Choroid plexus epithelial cell (primary cell): ENCODE measurements at places on chromosomes 16 and 17.
A peak's percentile ranks its signal among the peaks of the same experiment; 100 is the strongest.

DNA sequence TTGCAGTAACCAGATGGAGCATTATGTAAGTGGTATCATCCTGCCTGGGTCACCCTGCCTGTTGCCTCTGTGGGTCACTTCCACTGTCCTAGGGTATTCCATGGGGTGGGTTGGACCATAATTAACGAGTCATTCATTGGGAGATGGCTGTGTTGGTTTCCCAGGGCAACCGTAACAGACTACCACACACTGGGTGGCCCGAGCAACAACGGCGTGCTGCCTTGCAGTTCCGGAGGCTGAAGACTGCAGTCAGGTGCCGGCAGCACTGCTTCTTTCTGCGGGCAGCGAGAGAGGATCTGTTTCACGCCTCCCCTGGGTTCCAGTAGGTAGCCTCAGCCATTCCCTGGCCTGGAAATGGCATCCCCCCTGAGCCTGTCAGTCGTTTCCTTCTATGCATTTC lies 28.9 kb upstream of the CMIP start:
- no peak for DNase-seq

- DNase-seq = peak; percentile 98
Measured at GRCh38 chr17:1779571-1780131, 17.8 kb downstream of the SERPINF1 start.

DNA sequence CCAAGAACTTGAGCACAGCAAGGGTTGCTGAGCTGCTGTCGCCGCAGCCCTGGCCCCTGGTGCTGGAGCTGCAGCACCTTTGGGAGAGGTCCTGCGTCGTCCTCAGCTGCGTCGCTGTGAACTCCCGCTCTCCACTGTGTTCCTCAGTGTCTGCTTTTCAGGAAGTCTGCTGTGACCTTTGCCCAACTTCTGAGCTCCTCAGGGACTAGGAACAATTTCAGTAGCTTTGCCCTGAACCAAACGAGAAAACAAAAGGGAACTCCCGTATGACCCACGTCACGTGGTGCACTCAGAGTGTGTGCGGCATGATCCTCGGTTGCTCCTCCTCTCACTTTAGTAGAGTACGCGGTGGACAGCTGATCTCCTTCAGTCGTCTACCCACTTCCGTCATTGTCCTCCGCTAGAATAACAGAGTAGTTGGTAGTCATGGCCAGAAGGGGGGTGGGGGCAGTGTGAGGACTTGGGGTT lies 44.2 kb downstream of the WDR45B start:
- peak; percentile 69 for DNase-seq

- no peak for DNase-seq
Measured at GRCh38 chr17:79548116-79548515, 62.7 kb downstream of the RBFOX3 start.

DNA sequence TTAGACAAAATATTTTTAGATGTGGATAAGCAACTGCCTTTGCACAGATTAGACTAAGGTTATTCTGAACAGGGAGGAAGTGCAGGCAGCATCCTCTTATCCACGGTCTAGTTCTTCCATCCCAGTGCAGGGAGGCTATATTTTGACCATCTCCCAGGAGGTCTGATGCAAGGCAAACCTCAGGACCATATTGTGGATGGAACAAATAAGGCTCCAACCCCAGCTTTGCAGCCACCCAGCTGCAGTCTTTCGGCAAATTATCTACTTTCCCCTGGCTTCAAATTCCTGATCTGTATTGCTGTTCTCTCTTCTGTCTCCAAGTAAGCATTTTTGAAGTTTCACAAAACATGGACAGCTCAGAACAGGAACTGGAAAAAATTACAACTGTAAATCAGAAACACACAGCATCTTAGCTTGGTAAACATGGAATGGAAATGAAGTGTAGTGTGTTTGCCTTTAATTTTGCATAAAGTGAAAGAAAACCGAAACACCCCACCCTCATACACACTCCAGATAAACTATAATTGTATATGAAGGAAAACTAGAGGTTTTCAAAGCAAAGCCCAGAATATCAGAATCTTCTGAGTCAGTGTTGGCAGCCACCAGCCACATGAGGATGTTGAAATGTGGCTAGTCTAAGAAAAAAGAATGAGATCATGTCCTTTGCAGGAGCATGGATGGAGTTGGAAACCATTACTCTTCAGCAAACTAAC lies 33.5 kb upstream of the MON1B start:
- no peak for DNase-seq

DNA sequence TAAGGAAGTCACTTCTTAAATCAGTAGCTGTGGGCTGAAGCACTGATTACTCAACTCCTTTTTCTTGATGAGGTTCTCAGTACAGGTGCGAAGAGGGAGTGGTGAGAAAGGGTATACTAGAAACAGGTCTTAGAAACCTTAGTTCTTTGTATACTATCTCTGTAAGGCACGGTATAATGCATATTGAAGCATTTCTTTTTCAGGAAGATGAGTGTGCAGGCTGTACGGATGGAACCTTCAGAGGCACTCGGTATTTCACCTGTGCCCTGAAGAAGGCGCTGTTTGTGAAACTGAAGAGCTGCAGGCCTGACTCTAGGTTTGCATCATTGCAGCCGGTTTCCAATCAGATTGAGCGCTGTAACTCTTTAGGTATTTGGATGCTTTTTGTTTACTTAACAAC lies 39.2 kb downstream of the CYLD start:
- peak; percentile 26 for DNase-seq

GRCh38 chr17:45043813-45044540 lies 7.5 kb downstream of the DCAKD start:
- no peak for DNase-seq

GRCh38 chr17:38907930-38908675 lies 17.3 kb upstream of the LASP1NB start:
- DNase-seq = no peak

DNA sequence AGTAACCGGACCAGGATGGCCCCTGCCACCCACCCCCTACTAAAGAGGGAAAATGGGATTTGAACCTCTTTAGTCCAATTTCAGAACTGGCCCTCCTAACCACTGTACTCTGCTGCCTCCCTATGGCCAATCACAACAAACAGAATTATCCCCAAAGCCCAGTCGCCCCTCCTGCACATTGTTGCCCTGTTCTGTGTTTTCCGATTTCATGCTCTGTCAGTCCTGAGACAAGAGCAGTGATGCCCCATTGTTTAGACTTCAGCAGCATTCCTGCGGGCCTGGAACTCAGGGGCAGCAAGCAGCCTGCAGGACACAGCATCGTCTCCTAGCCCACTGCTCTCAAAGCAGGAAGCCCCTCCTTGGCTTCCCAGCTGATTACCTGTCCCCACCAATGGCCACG lies 20.5 kb upstream of the KLHL11 start:
- peak; percentile 27 for DNase-seq

- no peak for DNase-seq
Measured at GRCh38 chr16:74320707-74321106, 24.1 kb downstream of the PSMD7 start.

- DNase-seq = no peak
Measured at GRCh38 chr17:18038149-18038850, 668 bp downstream of the ATPAF2 start.

DNA sequence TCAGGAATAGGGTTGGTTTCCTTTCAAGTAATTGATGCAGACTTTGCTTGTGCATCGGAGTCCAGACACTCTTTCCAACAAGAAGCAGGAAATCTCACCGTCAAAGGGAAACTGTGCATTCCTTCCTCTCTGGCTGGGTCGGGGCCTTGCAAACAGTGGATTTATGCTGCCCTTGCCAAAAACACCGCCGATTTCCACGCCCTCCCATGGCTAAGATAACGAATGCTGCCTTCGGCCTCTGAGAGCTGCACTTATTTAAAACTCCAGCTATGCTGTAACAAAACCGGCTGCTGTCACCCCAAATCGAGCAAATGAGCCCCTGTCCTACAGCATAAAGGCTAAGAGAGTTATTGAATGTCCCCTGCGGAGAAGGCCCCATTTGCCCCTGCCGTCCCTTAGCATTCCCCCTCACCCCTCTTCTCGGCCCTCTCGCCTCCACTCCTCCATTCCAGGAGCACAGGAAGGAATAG lies 275.5 kb upstream of the IRX5 start:
- peak; percentile 49 for DNase-seq

GRCh38 chr17:56319531-56319930 lies 166.3 kb downstream of the ANKFN1 start:
- DNase-seq = peak; percentile 71

GRCh38 chr16:87229230-87230188 lies 87.7 kb downstream of the C16orf95 start:
- DNase-seq = peak; percentile 74

GRCh38 chr16:27461483-27462171 lies 59.7 kb downstream of the IL21R start:
- peak; percentile 58 for DNase-seq

DNA sequence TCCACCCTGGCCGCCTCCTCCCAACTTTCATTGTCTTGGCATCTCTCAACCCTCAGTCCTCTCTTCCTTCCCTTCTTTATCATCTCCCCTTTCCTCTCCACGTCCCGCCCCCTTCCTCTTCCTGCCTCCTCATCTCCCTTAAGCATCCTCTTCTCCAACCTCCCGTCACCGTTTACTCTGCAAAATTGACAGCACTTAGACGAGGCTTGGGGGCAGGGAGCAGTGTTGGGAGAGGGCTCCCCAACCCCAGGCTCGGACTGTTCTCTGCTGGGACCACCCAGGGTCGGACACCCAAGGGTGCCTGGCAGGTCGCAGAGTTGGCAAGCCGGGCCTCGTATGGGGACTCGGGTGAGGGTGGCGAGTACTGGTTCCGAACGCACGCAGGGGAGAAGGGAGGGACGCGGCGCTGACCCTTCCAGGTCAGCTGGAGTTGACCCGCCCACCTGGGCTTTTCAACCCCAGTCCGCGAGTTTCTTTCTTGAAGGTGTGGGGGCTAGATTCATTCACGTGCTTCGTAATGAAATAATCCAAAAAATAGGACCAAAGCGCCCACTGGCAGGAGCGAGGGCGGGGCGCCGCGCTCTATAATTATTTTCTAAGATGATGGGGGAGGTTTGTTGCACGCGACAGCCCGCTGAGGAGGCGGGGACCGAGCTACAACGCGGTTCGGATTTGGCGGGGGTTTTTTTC lies 775 bp upstream of the PAGR1 start:
- DNase-seq = peak; percentile 21

DNA sequence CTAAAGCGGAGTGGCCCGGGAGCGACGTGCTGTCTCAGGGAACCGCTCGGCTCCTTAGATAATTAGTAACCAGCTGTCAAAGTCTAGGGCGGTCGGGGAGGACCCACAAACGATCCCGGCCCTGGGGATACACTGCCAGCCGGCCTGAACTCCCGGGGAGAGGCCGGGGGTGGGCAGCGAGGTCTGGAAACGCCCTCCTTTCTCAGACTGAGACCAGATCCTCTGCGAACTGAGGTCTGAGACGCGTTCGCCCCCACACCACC lies 1.3 kb downstream of the HNF1B start:
- no peak for DNase-seq

DNA sequence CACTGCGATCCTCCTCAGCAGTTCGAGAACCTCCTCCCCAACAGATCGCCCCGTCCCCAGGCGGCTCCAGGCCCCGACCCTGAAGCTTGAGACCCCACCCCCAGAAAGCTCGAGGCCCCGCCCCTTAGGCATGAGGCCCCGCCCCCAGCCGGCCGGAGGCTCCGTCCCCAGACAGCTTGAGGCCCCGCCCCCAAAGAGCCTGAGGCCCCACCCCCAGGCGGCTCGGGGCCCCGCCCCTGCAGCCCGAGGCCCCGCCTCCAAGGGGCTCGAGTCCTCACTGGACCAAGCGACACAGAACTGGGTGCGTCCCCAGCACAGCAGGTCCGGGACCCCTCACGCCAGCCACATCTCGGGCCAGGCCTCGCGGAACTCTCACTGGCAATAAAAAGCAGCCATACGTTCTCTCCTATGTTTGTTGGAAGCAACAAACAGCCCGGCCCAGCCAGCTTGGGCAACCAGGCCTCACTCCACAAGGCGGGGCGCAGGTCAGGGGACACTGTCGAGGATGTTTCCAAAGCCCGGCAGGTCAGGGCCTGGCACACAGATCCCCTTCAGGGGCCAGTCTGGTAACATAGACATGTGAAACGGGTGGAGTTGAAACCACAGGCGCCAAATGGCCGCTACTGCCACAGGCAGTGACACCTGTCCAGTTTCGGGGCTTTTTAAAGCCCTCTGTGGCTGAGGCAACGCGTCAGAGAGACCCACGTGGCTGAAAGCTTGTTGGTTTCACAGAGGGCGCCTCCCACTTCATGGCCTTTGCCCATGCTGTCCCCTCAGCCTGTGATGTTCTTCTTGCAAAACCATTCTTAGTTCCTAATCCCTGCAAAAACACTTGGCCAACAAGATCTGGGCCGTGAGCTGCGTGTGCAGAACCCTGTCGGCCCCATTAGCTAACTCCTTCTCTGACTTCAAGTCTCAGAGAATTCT lies 224.2 kb downstream of the PARN start:
- DNase-seq = no peak

- peak; percentile 19 for DNase-seq
Measured at GRCh38 chr16:24729951-24730815, 732 bp downstream of the TNRC6A start.

DNA sequence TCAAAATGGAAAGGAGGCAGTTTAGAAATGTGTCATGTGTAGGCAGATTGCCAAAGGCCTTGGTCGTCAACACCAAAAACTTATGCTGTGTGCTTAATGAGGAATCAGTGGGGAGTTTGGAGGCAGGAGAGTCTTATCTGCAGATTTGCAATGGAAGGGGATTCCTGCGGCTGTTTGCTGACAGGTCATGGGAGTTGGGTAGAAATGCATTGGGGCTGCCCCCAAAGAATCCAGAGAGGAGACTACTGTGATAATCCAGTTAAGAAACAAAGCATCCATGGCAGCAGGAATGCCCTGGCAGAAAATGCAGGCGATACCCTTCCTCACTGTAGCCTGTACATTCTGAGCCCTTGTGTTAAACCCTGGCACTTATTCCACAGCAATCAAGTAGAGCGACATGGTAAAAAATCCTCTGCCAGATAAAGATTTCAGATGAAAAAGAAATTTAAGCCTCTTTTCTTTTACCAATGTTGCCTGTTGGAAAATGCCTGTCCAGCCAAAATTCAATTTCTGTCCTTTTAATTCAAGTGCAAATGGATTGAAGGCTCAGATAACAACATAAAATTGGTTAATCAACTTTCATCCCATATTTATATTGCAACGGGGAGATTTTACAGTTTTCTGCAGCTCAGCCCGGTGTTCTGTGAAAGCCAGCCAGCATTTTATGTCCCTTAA lies 491.0 kb upstream of the CDH5 start:
- peak; percentile 23 for DNase-seq

DNA sequence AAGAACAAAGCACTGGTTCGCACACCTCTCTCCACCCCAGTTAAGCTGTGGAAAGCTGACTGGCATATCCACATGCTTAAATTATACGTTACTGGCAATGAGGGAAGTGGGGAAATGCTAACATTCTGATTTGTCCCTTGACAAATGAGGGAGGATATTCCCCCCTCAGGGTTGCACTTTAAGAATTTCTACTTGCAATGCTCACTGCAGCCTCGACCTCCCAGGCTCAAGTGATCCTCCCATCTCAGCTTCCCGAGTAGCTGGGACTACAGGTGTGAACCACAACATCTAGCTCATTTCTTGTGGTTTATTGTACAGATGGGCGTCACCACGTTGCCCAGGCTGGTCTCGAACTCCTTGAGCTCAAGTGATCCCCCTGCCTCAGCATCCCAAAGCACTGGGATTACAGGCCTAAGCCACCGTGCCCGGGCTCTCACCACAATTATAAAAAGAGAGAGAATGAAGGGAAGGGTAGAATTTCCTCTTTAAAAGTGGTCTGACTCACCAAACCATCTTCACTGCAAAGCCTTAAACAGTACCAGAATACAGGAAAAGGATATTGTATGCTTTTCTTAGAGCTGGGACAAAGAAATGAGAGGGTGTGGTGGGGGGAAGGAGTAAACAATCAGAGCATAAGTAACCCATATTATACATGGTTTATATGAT lies 38.9 kb downstream of the KANSL1 start:
- no peak for DNase-seq

GRCh38 chr17:22463110-22463850 lies 771.0 kb downstream of the KCNJ18 start:
- DNase-seq = no peak
